ENCODE measurements at places on chromosomes 6 and 20. TPM values are rescaled to one million over a fixed set of nuclear protein-coding genes. Genes with fewer than 3 reads are reported as not detected.

Gene PAQR8
- total RNA-seq, result 0.75 TPM

Gene COL11A2
- 0.55 TPM for total RNA-seq

Gene TMEM239
- total RNA-seq, result not detected

Gene SIM1
- not detected for total RNA-seq

Gene CSTF1
- 17.2 TPM for total RNA-seq

Gene HLA-DQB1
- 0.68 TPM for total RNA-seq

Gene FAM229B
- total RNA-seq, result 13.6 TPM

Gene COL21A1
- total RNA-seq, result 0.43 TPM

Gene TMEM242
- total RNA-seq, result 6.8 TPM

Gene SMLR1
- 22.2 TPM for total RNA-seq

- DNase-seq, result no peak
Measured at GRCh38 chr6:14443629-14444268, 326.2 kb downstream of the CD83 start.

GRCh38 chr20:60812561-60812960 lies 439.5 kb upstream of the CDH4 start:
- no peak for DNase-seq

DNA sequence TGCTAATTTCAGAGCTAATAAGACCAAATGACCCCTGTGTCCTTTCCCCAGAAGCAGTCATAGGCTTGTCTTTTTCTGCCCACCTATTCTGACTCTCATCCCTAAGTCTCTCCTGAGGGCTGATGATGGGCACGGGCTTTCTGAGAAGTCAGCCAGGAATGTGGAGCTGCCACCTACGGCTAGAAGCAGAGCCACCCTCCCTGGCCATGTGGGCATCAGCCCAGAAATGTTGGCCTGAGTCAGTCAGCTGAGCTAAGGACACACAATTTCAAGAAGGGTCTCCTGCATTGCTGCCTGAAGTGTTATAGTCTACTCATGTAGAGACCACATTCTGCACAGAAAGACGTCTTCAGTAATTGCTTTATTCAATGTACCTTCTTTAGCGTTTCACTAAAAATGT lies 17.1 kb downstream of the MYLIP start:
- DNase-seq, result no peak

GRCh38 chr6:155412335-155412734 lies 43.3 kb downstream of the NOX3 start:
- no peak for DNase-seq

DNA sequence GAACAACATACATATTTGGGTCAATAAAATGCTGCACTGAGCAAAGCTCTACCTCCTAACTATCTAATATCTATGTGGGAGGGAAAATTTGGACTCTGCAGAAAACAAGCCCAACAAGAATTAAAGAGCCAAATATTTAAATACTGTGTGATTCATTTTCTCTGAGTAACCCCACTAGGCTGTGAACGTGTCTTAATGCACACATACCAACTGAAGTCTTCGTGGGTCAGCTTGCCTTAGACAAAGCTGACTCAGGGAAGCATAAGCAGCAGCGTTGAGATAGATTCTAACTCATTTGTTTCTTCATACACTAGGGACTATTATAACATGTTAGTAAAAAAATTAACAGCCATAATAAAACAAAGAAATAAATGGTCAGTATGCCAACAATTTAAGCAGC lies 114.3 kb downstream of the GJA1 start:
- DNase-seq, result no peak

DNA sequence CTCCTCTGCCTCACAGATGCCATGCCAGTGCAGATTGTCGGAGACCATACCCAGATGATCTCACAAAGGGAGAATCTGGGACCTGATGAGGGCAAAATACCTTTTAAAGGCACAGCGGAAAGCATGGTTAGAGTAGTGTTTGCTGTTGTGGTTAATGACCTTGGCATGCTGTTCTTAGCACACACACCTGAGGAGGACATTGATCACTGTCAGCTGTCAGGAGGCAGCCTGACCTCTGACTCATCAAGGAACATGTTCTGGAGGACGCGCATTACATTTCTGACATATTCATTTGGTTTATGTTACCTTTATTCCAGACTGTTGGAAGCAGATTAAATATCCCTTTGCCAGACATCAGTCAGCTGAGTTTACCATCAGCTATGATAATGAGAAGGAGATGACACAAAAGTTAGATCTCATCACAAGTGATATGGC lies 57.1 kb downstream of the GOPC start:
- peak; percentile 55 for DNase-seq

DNA sequence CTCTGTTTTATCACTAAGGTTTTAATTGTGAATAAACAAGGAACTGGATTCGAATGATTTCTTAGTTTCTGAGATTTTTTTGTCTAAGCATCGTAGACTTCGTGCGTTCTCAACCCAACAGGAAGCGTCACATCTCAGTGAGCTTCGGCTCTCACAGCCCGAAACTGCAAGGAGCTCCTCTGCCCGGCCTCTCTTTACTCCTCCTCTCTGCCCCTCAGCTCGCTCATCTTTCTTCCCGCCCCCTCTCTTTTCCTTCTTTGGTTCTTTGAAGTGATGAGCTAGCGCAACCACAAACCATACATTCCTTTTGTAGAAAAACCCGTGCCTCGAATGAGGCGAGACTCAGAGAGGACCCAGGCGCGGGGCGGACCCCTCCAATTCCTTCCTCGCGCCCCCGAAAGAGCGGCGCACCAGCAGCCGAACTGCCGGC lies 480 bp upstream of the NT5E start:
- DNase-seq, result no peak

GRCh38 chr6:156058356-156058755 lies 602.7 kb upstream of the NOX3 start:
- no peak for DNase-seq

- DNase-seq, result no peak
Measured at GRCh38 chr6:64838726-64839125, 868.3 kb downstream of the EYS start.

- no peak for DNase-seq
Measured at GRCh38 chr6:123945386-123945785, 141.7 kb downstream of the NKAIN2 start.

DNA sequence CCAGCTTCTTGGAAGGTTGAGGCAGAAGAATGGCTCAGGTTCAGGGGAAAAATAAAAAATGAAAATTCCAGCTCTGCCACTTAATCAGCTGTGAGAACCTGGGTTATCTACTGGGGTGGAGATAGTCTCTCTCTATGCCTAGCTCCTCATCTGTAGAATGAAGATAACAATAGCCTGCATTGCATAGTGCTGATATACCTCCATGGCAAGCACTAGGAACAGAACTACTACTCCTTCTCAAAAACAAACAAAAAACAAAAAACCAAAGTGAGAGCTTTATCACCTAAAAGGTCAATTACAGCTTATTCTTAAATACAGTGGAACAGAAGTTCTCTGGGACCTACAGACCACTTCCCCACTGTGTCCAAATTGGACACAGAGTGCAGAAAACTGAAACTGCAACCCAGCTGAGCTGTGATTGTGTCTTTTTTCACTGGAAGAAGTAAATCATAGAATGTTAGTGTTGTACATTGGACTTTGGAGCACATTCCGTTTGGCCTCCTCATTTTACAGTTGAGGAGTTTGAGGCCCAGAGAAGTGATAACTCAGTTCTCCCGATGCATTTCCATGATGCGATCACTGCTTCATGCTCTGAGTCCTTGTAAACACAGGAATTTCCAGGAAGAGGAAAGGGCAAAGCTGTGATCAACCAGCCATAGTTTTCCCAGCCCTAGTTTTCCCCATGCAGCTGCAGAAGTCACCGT lies 23.3 kb downstream of the MTFR2 start:
- no peak for DNase-seq

DNA sequence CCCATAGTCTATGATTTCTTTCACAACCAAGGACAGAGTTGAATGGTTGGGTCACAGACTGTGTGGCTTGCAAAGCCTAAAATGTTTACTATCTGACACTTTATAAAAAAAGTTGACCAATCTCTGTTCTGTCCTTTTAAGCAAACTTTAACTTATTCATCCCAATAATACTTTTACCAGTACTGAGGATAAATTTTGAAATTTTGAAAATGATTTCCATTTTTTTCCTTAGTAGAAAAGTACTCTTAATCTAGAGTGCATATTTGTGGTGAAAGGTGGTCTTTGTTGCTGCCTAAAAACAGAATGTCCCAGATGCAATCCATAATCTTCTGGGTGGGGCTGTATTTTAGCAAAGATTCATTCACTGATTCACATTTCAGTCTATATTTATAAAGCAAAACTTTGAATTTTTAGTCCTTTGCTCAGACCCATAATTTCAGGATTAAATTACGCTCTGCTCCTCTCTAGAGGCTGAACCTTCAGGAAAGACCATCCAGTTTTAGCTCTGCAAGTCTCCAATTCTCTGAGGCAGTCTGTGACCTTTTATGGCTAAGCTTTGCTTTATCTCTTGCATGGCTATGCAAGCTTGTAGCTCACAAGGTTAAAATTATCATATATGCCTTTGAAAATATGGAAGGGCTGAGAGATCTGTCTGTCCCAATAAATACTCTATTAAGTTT lies 573.5 kb downstream of the COL12A1 start:
- no peak for DNase-seq

GRCh38 chr20:52798124-52798523 lies 174.0 kb upstream of the TSHZ2 start:
- no peak for DNase-seq

- no peak for DNase-seq
Measured at GRCh38 chr20:4234128-4234527, 218.8 kb upstream of the RNF24 start.

DNA sequence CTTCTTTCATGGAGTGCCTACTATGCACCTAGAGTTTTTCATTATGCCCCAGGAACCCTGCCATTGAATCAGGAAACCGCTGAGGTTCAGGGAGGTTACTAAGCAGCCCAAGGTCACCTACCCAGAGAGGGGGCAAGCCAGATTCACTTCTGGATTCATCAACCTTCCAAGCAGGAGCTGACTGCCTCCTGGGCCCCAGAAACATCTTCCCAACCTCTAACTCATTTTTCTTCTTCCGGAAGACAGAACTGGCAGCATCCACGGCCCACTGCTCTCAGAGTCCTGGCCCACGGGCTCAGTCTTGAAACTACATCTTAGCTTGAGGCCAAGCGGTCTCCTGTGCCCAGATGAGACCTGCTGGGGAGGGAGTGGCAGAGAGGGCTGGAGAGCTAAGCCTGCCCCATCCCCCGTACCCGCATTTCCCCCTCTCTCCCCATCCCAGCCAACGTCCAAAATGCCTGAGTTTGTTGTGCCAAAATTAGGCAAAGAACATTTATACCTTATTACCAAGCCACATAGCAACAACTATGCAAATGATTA lies 281.0 kb downstream of the CDC5L start:
- no peak for DNase-seq

DNA sequence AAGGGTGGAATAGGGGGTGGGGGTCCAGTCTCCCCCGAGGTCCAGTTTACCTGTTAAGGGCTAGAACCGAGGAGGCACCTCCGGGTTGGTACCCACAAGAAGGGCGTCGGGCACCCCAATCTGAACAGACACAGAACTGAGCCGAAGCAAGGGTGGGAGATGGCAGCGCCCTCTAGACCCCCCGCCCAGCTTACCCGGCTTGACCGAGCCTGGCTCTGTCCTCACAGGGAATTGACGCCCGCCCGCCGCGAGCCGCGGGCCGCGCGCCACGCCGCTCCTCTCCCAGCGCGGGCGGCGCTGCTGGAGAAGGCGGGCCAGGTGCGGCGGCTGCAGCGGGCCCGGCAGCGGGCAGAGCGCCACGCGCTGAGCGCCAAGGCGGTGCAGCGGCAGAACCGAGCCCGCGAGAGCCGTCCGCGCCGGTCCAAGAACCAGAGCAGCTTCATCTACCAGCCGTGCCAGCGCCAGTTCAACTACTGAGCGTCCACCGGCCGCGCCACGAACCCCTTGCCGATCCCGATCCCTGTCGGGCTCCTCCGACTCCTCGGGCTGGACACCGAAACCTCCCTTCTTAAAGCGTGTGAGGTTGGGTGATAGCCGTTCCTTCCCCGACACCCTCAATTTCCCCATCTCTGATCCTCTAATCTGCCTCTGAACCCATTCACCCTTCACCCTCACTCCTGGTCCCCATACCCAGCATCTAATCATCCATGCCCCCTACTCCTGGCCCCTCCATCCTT lies 5.9 kb downstream of the TP53INP2 start:
- DNase-seq, result peak; percentile 84

DNA sequence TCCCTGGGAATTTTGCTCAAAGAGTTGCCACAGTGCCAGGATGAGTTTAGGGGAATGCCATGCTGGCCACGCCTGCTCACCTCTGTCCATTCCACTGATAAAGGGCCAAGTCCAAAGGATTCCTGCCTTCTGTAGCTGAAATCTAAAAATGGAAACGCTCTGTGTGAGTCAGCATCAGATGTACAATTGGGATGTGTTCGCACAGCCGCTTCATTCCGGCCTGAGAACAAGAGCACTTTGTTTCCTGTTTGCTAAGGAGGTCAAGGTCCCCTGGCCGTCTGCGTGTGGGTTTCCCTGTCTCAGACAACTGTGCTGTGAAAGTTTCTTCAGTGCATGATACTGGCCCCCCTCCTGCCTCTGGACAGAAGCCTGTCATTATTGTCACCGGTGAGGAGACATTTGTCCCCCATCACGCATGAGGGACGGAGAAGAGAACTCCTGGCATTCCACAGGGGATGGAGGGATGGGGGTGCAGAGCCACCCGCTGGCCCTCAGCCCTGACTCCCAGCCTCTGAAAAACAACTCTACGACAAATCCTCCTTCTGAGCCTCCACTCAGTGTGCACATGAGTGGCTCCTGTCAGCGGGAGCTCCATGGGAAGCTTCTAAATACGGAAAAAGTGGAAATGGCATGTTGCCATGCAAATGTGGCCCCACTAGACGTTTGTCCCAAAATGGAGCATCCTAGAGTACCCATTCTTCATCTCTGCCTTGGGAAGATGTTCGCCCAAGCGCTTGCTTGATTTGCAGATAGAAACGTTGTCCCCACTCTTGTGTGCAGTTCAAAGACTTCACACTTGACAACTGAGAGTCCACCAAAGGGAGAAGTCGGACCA lies 143.5 kb upstream of the AFDN start:
- peak; percentile 77 for DNase-seq
